ENCODE measurements at places on chromosomes 5 and 9.
A peak's percentile ranks its signal among the peaks of the same experiment; 100 is the strongest.

DNA sequence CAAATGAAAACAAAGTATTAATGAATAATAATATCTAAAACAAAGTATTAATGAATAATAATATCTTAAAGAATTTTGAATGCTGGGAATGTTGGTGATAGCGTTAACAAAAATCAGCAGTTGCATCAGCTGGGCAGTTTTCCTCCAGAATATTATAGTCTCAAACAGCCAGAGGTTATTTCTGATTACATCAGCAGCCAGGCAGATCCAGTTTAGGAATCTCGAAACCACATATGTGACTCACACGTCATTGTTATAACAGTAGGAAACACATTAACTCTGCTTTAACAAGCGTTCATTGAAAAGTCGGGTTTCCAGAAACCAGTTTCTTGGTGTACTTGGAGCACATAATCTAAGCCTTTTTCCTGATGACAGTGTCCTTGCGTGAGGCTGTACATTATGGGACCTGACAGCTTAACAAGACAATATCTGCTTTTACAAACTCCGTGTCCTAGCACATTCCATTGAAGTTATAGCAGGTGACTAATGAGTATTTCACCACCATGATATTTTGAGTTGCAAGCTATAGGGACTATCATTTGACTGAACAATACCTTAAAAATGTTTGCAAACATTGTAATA lies 559.5 kb upstream of the KLF4 start:
- DNase-seq = no peak

- no peak for DNase-seq
Measured at GRCh38 chr9:78221425-78221824, 14.4 kb upstream of the CEP78 start.

GRCh38 chr9:128104171-128104618 lies 23.3 kb downstream of the PTGES2 start:
- no peak for DNase-seq

- no peak for DNase-seq
Measured at GRCh38 chr5:142167458-142167857, 58.9 kb downstream of the NDFIP1 start.

- DNase-seq = no peak
Measured at GRCh38 chr5:109225716-109226625, 183.8 kb downstream of the PJA2 start.

- DNase-seq = no peak
Measured at GRCh38 chr9:37990404-37991015, 78.5 kb downstream of the SHB start.

GRCh38 chr5:27619982-27620381 lies 581.6 kb upstream of the CDH9 start:
- DNase-seq = no peak

GRCh38 chr9:134212809-134213507 lies 48.6 kb upstream of the RNU6ATAC start:
- DNase-seq = no peak

- no peak for DNase-seq
Measured at GRCh38 chr9:108386859-108387384, 468.9 kb downstream of the ACTL7B start.

DNA sequence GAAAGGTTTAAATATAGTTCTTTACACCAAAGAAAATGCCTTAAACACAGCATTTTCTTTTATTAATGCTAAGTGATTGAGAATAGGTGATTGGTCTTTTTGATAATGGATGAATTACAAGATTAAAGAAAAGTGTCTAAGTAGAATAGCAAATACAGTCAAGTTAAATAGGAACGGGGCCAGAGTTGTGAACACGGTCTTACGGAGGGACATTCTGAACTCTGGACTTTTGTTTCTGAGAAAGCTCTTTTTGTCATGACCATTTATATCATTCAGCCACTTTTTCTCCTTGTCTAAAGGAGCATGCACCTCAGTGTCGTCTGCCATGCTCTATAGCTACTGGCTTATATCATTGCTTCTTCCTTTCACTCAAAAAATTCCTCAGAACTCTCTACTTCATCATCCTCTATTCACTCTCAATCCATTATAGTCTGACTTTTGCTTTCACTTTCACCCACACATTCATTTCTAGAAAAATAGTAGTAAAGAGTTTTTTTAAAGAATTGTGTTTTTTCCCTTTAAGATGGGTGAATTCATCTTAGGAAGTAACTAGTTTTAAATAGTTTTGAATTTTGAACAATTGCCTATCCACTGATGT lies 263.0 kb upstream of the FBXL7 start:
- DNase-seq = no peak

DNA sequence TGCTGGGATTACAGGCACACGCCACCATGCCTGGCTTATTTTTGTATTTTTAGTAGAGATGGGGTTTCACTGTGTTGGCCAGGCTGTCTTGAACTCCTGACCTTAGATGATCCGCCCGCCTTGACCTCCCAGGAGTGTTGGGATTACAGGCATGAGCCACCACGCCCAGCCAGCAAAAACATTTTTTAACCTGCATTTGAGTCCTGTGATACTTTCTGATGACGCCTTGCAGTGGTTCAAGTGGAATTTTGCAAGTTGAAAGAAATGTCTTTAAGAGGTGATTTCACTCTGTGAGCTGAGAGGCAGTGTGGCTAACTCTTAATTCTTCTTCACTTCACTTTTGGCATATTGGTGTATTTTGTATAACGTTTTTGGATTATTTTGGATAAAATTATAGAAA lies 9.1 kb downstream of the ANP32B start:
- no peak for DNase-seq

DNA sequence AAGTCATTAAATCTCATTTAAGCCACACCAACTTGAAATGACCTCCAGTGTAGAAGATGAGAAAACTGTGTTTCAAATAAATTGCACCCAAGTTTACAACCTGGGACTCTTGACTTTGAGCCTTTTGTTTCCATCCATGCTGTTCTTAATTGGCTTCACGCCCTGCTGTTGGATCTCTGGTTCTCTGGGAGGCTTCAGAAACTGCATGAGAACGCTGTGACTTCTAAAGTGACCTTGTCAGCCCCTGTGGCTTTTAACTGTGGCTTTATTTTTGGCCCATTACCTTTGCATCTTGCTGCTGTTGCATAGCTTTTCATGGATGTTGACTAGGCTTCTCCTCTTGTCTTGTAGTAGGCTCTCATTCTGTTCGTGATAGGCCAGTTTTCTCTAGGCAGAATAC lies 29.3 kb downstream of the TNFAIP8 start:
- no peak for DNase-seq

GRCh38 chr5:164301136-164301535 lies 795.7 kb downstream of the MAT2B start:
- no peak for DNase-seq

DNA sequence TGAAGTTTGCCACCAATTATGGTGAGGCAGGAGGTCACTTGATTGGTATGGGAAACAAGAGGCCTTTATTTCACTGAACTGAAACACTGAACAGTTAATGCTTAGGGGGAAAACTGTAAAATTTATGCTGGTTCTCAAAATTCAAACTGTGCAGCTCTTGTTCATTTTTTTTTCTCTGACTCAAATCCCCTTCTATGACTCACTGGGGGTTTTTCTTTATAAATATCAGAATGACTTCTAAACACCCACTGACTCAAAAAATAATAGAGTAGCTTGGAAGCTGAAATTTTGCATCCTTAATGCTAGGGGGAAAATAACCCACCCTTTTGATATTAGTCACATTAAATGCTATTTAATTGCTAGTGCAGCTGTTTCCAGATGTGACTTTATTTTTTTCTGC lies 24.1 kb upstream of the OTP start:
- DNase-seq = no peak

DNA sequence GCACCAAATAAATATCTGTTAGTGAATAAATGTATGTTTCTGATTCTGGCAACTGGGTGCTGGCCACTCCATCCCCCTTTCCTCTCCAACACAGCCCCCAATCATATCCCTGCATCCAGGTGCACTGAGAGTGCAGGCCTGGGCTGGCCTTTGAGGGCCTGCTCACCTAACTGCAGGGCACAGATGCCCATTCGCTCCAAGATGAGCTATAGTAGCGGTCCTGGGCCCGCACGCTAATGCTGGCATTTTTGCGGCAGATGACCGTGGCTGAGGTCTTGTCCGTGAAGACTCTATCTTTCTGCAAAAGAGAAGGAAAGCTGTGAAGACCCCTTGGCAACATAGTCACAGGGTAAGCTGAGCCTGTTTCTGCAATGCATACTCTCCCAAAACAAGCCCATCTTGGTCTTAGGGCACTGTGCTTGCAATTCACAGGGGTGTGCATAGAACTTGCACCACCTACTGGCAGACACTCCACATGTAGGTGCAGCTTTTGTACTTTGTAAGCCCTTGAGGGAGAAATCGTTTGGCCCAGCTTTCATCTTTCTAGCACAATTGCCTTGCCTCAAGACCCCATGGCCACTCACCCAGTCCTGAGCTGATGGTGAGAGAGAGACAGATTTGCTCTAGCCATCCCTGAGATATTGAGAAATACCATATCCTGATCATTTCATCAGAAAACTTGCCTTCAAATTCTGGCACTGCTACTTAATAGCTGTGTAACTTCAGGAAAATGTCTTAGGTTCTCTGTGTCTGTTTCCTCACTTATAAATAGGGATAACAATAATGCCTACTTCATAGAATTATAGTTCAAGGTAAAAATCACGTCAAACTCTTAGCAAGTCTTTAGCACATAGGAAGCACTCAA lies 13.5 kb downstream of the IL12B start:
- DNase-seq = no peak

DNA sequence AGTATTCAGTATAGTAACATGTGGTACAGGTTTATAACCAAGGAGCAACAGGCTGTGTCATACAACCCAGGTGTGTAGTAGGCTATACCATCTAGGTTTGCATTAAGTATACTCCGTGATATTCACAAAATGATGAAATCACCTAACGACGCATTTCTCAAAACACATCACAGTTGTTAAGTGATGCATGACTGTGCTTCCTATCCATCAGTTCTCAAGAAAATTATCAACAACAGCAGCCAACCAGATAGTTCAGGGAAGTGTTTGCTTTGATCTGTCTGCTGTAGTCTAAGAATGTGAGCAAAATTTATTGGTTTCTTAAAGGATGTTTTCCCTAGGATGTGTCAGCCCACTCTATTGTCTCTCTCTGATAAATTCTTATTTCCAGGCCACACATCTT lies 7.4 kb downstream of the ZBTB26 start:
- DNase-seq = no peak

- no peak for DNase-seq
Measured at GRCh38 chr5:40678026-40678425, 1.7 kb upstream of the PTGER4 start.

DNA sequence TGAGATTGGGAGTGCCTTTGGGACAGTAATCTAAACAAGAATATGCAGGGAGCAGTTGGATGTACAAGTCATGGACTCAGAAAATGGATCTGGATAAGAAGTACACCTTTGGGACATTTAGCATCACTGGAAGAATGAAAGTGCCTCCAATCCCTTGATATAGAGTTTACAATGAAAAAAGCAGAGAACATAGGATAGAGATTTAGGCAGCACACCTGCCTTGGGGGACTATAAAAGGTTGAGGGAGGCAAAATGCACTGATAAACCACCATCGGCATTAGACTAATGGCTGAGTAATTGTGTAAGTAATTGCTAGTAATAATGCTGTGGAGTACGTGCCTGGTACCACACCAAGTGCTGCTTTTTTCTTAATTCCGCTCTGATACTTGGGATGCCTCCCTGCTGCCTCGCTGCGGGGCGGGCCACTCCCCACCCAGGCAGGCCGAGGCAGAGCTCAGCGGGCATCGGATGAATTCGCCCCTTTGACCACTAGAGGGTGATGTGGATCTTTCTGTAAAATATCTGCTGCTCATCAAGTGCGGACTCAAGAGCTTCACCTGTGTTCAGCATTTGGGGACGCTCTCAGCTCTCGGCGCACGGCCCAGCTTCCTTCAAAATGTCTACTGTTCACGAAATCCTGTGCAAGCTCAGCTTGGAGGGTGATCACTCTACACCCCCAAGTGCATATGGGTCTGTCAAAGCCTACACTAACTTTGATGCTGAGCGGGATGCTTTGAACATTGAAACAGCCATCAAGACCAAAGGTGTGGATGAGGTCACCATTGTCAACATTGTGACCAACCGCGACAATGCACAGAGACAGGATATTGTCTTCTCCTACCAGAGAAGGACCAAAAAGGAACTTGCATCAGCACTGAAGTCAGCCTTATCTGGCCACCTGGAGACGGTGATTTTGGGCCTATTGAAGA lies 99.9 kb downstream of the ANKRD18B start:
- peak; percentile 52 for DNase-seq

DNA sequence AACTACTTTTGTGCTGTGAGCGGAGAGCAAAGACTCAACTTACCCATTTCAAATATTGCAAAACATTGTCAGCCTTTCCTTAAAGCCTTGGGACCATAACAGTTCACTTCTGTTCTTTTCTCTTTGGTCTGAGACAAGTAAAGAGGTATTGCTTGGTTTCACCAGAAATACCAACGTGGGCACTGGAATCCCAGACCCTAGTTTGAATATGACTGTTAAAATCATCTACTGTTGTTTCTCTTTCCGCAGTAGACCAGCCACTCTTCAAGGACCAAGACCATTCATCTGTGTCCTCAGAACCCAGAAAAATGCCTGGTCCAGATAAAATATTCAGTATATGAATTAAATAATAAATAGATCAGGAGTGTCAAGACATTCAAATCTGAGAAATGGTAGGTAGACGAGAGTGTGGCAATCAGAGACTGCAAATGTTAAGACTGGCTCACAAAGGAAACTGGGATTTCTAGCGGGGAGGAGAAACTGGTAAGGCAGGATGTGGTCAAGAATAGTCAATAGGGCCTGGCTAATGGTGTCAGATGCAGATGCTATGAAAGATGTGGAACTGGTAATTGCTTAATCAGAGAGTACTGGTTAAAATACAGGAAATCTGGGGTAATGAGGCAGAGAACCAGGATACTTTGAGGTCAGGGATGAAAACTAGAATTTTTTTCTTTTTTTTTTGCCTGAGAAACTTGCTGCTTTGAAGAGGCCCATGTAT lies 82.1 kb upstream of the IL33 start:
- DNase-seq = no peak

DNA sequence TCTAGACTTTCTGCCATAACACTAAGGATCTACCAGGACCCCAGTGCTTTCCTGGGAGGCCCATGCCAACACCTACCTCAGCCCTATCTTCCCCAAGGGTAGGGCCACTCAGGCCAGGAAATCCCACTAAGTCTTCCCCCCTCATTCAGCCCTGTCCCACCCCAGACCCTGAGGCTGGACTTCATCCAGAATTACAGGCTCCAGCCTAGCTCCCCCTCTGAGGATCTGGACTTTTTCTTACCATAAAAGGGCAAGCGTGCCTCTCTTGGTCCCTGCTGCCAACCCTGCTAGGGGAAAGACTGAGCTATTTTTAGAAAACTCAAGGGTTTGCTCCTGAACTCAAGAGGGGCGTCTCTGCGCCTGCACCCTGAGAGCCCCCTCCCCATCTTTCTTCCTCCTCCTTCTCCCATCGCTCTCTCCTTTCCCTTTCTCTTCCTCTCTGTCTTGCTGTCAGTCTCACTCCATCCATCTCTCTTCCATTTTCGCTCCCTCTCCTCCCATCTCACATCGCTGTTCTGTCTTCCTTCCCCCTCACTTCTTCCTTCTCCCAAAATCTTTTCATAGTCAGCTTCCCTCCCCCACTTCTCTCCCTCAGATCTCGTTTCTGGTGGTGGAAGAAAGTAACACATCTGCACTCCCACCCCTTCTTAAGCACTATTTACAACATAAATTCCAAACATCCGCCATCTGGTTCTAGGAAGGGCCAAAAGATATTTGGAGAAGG lies 38.1 kb upstream of the IL17B start:
- DNase-seq = no peak

GRCh38 chr9:93187047-93187446 lies 3.1 kb downstream of the WNK2 start:
- DNase-seq = no peak

GRCh38 chr9:581673-582497 lies 259.6 kb upstream of the DMRT1 start:
- DNase-seq = no peak

GRCh38 chr5:177105691-177106476 lies 19.2 kb downstream of the FGFR4 start:
- DNase-seq = no peak
